ENCODE measurements at places on chromosomes 5 and 9.

- DNase-seq, result no peak
Observed at GRCh38 chr9:83109296-83109695, 46.4 kb upstream of the RASEF start.

DNA sequence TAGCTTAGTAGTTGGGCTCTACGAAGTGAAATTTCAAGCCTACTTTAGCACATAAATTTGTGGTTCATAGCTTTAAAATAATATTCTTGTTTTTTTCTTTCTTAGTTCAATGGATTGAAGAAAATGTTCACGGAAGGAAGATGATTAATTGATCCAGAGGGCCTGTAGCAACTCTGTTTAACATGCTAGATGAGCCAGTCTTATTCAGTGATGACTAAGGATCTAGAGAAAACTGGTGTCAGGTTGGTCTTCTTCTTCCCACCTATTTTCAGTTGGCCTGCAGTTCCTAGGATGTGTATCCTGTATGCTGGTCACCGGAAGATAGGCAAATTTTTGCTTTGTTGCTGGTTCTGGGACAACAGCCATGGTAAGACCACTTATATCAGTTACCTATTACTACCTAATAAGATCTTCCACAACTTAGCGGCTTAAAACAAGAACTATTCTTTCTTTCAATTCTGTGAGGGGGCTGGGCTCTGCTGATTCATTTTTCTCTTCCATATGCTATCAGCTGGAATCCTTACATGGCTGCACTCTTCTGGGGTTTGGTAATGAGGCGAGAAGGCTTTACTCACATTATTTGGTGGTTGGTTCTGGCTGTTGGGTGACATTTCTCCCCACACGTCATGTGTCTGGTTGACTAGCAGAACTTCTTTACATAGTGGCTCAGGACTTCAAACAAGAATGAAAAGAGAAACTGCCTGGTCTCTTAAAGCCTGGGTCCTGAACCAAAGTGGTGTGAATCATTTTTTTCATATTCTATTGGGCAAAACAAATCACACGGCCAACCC, 182.7 kb upstream of the ACTBL2 start:
- no peak for DNase-seq

DNA sequence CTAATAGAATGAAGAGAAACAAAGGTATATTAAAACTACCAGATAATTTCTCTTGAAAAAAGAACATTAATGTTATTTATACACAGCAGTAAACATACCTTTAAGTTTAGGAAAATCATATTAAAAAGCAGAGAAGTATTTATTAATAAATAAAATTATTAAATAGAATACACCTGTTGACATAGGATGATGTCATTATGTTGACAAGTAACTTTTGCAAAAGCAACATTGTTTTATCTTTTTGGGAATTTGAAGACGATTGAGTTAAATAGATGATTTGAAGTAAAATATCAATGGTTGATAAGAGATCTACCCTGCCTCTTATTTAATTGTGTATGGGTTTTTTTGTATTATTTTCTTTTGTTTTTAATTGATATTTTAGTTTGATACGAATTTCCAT, 711.1 kb upstream of the NUDT12 start:
- no peak for DNase-seq

GRCh38 chr5:38446029-38446522, 110.4 kb downstream of the LIFR start:
- no peak for DNase-seq

DNA sequence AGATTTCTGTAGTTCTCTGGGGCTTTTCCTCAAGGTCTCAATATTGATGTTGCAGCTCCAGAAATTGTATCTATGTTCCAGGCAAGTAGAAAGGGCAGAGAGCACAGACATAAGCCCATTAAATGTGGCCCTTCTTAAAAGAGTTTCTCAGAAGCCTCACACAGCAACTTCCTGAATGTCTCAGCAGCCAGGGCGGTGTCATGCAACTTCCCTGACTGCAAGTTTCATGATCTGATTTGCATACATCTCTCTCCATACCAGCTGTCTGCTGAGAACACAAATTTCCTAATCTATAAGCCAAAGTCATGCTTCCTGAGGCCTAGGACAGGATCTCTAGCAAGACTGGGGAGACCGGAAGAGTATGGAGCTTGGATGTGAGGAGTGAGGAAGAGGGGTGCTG, 13.0 kb downstream of the RGS7BP start:
- DNase-seq, result no peak

GRCh38 chr9:20224756-20225155, 397.5 kb downstream of the MLLT3 start:
- no peak for DNase-seq

GRCh38 chr5:110899566-110900412, 161.0 kb downstream of the SLC25A46 start:
- no peak for DNase-seq
